Liver (tissue), 10 donors: ENCODE measurements at places on chromosomes 5 and 9. TPM values are rescaled to one million over a fixed set of nuclear protein-coding genes. Genes with fewer than 3 reads are reported as not detected.

DNA sequence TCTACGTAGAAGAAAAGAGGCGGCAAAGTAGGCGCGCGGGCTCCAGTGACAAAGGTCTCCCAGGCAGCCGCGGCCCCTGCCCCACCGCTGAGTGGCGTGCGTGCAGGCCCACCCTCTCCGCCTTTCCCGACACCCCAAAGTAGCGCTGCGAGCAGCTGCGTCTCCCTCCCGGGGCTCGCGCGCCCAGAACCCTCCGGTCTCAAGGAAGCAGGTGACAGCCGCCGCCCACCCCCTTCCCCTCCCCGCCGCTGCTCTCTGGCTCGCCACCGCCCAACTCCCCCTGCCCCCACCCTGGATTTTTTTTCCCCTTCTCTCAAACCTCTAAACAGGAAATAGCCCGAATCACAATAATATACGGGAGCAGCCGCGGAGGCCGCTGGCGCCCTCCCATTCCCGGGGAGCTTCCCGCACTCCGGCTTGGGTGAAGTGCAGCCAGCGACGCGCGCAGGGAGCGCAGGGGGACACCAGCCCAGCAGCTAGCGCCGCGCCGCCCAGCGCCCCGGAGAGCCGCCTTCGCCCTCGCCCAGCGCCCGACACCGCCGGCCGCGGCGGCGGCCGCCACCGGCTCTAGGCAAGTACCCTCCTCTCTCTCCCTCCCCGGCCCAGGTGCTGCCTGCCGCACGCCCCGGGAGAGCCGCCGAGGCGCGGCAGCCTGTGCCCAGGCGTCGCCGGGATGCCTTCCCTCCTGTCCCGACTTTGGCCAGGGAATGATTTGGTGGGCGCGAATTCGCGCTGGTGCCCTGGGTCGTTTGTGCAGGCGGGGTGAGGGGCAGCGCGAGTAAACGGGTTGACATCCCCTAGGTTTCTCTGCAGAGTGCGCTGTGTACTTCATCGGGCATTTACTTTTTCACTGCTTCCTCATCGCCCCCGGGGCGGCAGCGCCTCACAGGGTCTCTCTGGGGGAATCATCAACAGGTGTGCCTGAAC is 52.7 kb upstream of the TJP2 start:
- peaks cover 17% of the 10 kb centered on the region for H3K4me1 ChIP-seq
- H3K27me3 ChIP-seq = no peaks in the 10 kb centered on the region
- peak overlapping the region; percentile 89 for H3K27ac ChIP-seq
- peak; percentile 64 for DNase-seq
- H3K36me3 ChIP-seq = no peaks in the 10 kb centered on the region

DNA sequence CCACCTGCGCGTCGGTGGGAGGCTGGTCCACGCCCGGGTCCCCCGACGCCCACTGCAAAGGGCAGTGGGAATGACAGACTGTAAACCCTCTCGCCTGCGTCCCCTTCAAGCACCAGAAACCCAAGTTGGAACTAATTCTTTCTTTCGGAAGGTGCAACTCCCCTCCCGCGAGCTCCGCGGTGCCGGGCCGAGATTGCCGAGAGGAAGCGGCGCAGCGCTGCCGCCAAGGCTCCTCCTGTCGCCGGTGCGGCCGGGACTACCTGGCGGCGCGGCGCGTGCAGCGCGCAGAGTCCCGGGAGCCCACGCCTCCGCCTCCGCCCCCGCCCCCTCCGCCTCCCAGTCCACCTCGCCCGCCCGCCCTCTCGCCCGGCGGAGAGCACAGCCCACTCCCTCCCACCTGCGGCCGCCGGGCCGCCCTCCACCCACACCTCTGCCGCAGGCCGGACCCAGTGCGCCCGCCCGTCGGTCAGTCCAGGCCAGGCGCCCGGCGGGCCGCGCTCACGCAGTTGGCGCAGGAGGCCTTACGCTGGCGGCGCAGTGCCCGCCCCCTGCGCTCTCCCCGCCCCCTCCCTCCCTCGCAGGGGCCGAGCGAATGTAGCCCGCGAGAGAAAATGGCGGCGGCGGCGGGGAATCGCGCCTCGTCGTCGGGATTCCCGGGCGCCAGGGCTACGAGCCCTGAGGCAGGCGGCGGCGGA is at the start of gene MAP3K1:
MAP3K1 (plus strand) TSS at position 587 of the 695 bp plus-strand sequence; CDS start at position 612, 25 bp downstream.
- peaks cover 9% of the 10 kb centered on the region for H3K4me1 ChIP-seq
- H3K4me3 ChIP-seq = peak within 1 kb of the TSS; percentile 99
- DNase-seq = peak; percentile 89
- H3K27ac ChIP-seq = peak within 1 kb of the TSS; percentile 96
- H3K36me3 ChIP-seq = no peaks in the 10 kb centered on the region

- H3K4me3 ChIP-seq = no peak overlapping the region
- DNase-seq = peak; percentile 63
- H3K27me3 ChIP-seq = peaks cover 5% of the 10 kb centered on the region
- H3K4me1 ChIP-seq = no peaks in the 10 kb centered on the region
Measured at GRCh38 chr9:126690431-126691051, 76.8 kb downstream of the LMX1B start.

- H3K36me3 ChIP-seq = no peaks in the 10 kb centered on the region
- no peaks in the 10 kb centered on the region for H3K4me1 ChIP-seq
- peaks cover 1% of the 10 kb centered on the region for H3K27me3 ChIP-seq
- H3K4me3 ChIP-seq = no peak overlapping the region
- H3K27ac ChIP-seq = no peak overlapping the region
Measured at GRCh38 chr9:90308691-90309090, 333.9 kb downstream of the DIRAS2 start.

- H3K36me3 ChIP-seq = no peaks in the 10 kb centered on the region
- H3K27me3 ChIP-seq = no peaks in the 10 kb centered on the region
- H3K4me3 ChIP-seq = no peak overlapping the region
- no peak overlapping the region for H3K27ac ChIP-seq
Measured at GRCh38 chr5:6446042-6446441, 2.6 kb upstream of the UBE2QL1 start.

GRCh38 chr5:148446611-148447010 is 62.9 kb downstream of the FBXO38 start:
- H3K36me3 ChIP-seq = peaks cover 1% of the 10 kb centered on the region
- no peak overlapping the region for H3K4me3 ChIP-seq
- peaks cover 2% of the 10 kb centered on the region for H3K4me1 ChIP-seq
- H3K27me3 ChIP-seq = no peaks in the 10 kb centered on the region
- DNase-seq = no peak
- no peak overlapping the region for H3K27ac ChIP-seq

GRCh38 chr5:40260361-40260760 is 419.4 kb upstream of the PTGER4 start:
- DNase-seq = no peak
- H3K27me3 ChIP-seq = no peaks in the 10 kb centered on the region
- H3K27ac ChIP-seq = no peak overlapping the region
- H3K4me1 ChIP-seq = no peaks in the 10 kb centered on the region
- no peak overlapping the region for H3K4me3 ChIP-seq

DNA sequence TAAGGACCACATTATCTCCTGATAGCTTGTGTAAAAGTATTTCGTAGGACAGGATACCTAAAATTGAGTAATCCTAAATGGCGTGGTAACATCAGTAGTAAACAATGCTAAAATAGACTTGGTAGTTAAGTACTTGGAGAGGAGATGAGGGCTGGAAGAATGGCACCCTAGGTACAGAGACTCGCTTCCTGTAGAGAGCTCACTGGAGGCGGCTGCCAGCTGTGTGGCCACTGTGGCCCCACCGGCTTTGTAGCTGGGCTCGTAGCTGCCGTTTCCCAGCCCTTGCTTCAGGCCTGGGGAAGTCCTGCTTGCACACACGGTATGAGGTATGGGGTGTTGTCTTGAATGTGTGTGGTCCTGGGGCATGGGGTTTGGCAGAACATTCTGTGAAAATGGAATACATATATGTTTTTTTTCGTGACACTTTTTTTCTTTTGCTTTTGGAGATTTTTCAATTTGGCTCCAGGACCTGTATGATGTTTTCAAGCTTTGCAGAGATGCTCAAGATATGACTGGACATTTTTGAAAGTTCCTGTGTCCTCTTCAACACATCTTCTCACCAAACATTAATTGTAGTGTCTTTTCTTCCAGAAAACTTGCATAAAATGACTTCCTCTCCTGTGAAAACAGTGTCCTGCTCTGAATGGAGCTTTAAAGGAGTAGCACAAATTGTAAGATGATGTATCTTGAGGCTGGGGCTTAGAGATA is 58.0 kb downstream of the RCL1 start:
- no peak overlapping the region for H3K4me3 ChIP-seq
- no peaks in the 10 kb centered on the region for H3K27me3 ChIP-seq
- H3K36me3 ChIP-seq = peaks cover 54% of the 10 kb centered on the region
- peaks cover 56% of the 10 kb centered on the region for H3K4me1 ChIP-seq
- DNase-seq = no peak
- peak overlapping the region; percentile 74 for H3K27ac ChIP-seq

- no peak for DNase-seq
- H3K27me3 ChIP-seq = no peaks in the 10 kb centered on the region
- H3K4me1 ChIP-seq = no peaks in the 10 kb centered on the region
- H3K27ac ChIP-seq = no peak overlapping the region
Measured at GRCh38 chr5:172569861-172570558, 71.1 kb upstream of the NEURL1B start.

- no peak overlapping the region for H3K4me3 ChIP-seq
- peaks cover 18% of the 10 kb centered on the region for H3K4me1 ChIP-seq
- peak overlapping the region; percentile 26 for H3K27ac ChIP-seq
- no peaks in the 10 kb centered on the region for H3K27me3 ChIP-seq
Measured at GRCh38 chr5:34503379-34504253, 152.5 kb upstream of the RAI14 start.

GRCh38 chr9:98732801-98733200 is 24.1 kb upstream of the GABBR2 start:
- H3K27me3 ChIP-seq = no peaks in the 10 kb centered on the region
- no peaks in the 10 kb centered on the region for H3K36me3 ChIP-seq
- no peak for DNase-seq
- no peak overlapping the region for H3K4me3 ChIP-seq
- H3K27ac ChIP-seq = no peak overlapping the region

- H3K27me3 ChIP-seq = no peaks in the 10 kb centered on the region
- DNase-seq = no peak
- no peaks in the 10 kb centered on the region for H3K36me3 ChIP-seq
- H3K4me1 ChIP-seq = no peaks in the 10 kb centered on the region
Measured at GRCh38 chr5:120527251-120527650, 63.2 kb downstream of the PRR16 start.

GRCh38 chr5:179381691-179382090 is 36.4 kb upstream of the ADAMTS2 start:
- H3K36me3 ChIP-seq = no peaks in the 10 kb centered on the region
- H3K27me3 ChIP-seq = no peaks in the 10 kb centered on the region
- DNase-seq = no peak
- no peaks in the 10 kb centered on the region for H3K4me1 ChIP-seq
- no peak overlapping the region for H3K4me3 ChIP-seq

GRCh38 chr9:134683714-134684374 is 42.2 kb downstream of the COL5A1 start:
- H3K36me3 ChIP-seq = no peaks in the 10 kb centered on the region
- no peak overlapping the region for H3K27ac ChIP-seq
- DNase-seq = no peak
- peaks cover 3% of the 10 kb centered on the region for H3K27me3 ChIP-seq

- H3K27ac ChIP-seq = no peak overlapping the region
- no peaks in the 10 kb centered on the region for H3K4me1 ChIP-seq
- H3K36me3 ChIP-seq = no peaks in the 10 kb centered on the region
- no peaks in the 10 kb centered on the region for H3K27me3 ChIP-seq
- H3K4me3 ChIP-seq = no peak overlapping the region
- no peak for DNase-seq
Measured at GRCh38 chr5:83199126-83199525, 121.8 kb downstream of the XRCC4 start.

DNA sequence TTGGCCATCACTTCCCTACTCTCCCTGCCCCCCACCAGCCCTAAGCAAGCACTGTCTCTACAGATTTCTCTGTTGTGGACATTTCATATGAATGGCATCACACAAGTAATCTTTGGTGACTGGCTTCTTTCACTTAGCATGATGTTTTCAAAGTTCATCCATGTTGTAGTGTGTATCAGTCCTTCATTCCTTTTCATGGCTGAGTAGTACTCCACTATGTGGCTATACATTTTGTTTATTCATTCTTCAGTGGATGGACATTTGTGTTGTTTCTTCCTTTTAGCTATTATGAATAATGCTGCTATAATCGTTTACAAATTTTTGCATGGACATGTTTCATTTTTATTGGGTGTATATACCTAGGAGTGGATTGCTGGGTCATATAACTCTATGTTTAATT is 84.1 kb downstream of the DAP start:
- H3K36me3 ChIP-seq = peaks cover 10% of the 10 kb centered on the region
- DNase-seq = no peak

DNA sequence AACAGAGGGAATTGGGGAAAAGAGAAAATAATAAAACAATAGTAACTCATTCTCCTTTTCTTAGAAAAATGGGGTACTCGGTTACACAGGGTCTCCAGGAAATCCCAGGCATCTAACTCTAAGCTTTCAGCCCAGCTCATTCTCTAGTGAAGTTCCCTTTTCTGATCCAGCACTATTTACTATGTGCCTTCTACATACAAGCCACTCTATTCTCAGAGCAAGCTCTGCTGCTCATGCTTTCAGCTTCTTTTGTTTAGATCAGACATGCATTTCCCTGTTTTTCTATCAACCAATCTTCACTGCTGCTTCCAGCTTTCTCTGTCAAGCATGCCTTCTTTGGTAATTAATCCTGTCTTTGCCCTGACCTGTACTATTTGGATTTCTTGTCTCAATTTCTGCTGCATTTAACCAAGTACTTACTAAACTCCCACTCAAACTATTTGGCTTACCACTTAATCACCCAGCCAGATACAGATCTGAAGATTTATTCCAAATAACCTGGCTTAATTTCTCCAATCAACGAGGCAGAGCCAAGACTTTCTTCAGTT is 25.3 kb downstream of the OSMR start:
- no peaks in the 10 kb centered on the region for H3K27me3 ChIP-seq
- no peaks in the 10 kb centered on the region for H3K4me1 ChIP-seq
- no peak overlapping the region for H3K27ac ChIP-seq
- no peak overlapping the region for H3K4me3 ChIP-seq

GRCh38 chr9:96617439-96618185 is 2.0 kb downstream of the CDC14B start:
- peak overlapping the region; percentile 99 for H3K27ac ChIP-seq
- no peaks in the 10 kb centered on the region for H3K27me3 ChIP-seq
- H3K36me3 ChIP-seq = no peaks in the 10 kb centered on the region
- no peak for DNase-seq
- H3K4me1 ChIP-seq = peaks cover 7% of the 10 kb centered on the region

DNA sequence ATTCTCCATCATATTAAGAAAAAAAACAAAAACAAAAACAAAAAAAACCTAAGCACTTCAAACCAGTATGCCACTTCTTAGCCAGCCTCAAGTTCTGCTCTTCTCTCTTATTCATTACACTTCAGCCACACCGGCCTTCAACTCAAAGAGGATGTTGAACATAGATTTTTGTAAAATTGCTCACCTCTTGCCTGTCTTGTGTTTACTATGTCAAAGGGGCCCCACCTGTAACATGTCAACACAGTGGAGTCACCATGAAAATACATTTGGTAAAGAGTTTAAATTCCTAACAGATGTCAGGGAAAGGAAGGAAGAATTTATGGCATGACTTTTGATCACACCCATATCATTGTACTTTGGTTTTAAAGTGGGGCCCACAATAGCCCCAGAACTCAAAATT is 121.1 kb upstream of the GHR start:
- no peak overlapping the region for H3K4me3 ChIP-seq
- H3K36me3 ChIP-seq = no peaks in the 10 kb centered on the region
- no peak overlapping the region for H3K27ac ChIP-seq

GRCh38 chr9:137168904-137169856 is 671 bp downstream of the LRRC26 start:
- peak overlapping the region; percentile 33 for H3K4me3 ChIP-seq
- no peak overlapping the region for H3K27ac ChIP-seq
- H3K27me3 ChIP-seq = peaks cover 10% of the 10 kb centered on the region
- H3K36me3 ChIP-seq = no peaks in the 10 kb centered on the region

Gene PCDHA11
- total RNA-seq = not detected

Gene DMGDH
- 130 TPM for total RNA-seq

Gene TEX48
- total RNA-seq = not detected

Gene SAXO1
- 0.05 TPM for total RNA-seq

Gene FGF1
- total RNA-seq = 0.05 TPM

Gene SIT1
- total RNA-seq = 1.1 TPM

Gene NR2F1
- total RNA-seq = 10.9 TPM

Gene PCDHA9
- not detected for total RNA-seq

Gene SLC23A1
- total RNA-seq = 10.0 TPM

Gene CDC20B
- total RNA-seq = 0.28 TPM

Gene GPX3
- 72.9 TPM for total RNA-seq
